Cerebellum (tissue), 4 donors: ENCODE measurements at places on chromosomes 16 and 17. TPM values are rescaled to one million over a fixed set of nuclear protein-coding genes. Genes with fewer than 3 reads are reported as not detected.

- no peak for DNase-seq
These were observed 278.7 kb downstream of the FTO start for GRCh38 chr16:53982631-53983042.

- DNase-seq = no peak
These were observed 91.5 kb upstream of the HAS3 start for GRCh38 chr16:69013991-69014390.

DNA sequence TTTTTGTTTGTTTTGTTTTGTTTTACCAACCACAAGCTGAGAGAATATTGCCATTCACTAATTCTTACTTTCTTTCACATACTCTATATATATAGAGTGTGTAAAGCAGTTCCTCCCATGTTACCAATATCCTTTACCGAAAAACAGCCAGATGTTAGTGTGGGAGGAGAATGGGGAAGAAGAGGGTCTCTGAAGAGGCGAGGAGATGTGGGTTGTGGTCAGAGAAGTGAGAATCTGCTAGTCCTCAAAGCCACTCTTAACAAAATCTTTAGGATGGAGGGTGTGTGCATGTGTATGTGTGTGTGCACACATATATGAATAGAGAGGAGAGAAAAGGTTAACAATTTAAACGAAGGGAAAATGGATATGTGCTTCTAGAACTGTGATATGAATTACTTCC is 80.6 kb downstream of the TUBD1 start:
- no peak for DNase-seq

GRCh38 chr17:49716668-49717364 is 9.1 kb upstream of the SLC35B1 start:
- no peak for DNase-seq

GRCh38 chr17:78718575-78719208 is 63.4 kb downstream of the CYTH1 start:
- no peak for DNase-seq

ITGA2B gene
- 4.7 TPM for total RNA-seq

GRCh38 chr17:40303009-40303657 is 5.8 kb upstream of the RARA start:
- peak; percentile 75 for DNase-seq

OGFOD3 gene
- 18.1 TPM for total RNA-seq

CD300LB gene
- not detected for total RNA-seq

DNA sequence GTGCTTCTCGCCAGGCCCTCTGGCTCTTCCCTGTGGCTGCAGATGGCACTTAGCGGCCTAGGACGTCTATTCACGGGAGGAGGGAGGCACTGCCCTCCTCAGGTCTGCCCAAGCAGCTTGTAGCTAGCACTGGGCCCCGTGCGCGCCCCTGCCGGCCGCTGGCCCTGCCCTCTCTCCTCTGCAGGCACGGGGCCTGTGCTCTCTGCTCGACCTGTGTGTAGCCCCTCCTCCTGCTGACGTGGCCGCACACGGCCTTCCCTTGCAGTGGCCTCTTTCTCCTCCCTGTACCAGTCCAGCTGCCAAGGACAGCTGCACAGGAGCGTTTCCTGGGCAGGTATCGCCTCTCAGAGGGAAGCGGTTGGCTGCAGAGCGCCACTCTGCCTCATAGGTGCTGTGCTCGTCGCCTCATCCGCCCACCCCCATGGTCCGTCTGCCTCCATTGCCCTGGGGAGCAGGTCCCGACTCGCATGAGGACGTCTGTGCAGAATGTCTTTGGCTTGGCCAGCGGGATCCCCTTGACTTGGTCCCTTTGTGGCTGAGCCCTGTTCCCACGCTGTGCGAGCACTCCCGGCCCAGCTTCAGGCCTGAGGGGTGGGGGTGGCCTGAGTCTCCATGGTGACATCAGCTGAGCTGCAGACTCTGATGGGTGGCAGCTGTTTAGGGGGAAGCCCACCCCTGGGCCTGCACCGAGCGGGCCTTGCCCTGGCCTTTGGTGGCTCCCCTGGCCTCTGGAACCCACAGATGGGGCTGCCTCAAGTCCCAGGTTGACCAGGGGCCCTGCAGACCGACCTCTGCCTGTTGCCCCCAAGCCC is 34.6 kb downstream of the TSC2 start:
- DNase-seq = peak; percentile 76

- DNase-seq = no peak
These were observed 16.2 kb upstream of the HAS3 start for GRCh38 chr16:69089091-69089910.

- no peak for DNase-seq
These were observed 1.2 kb upstream of the GPT2 start for GRCh38 chr16:46882940-46883307.

GRCh38 chr17:28719021-28719433 is 758 bp upstream of the RPL23A start:
- DNase-seq = no peak

GRCh38 chr16:11604783-11605563 is 18.3 kb upstream of the LITAF start:
- DNase-seq = no peak

GRCh38 chr17:29557739-29558116 is 9.1 kb downstream of the ABHD15 start:
- no peak for DNase-seq

- no peak for DNase-seq
These were observed 32.0 kb upstream of the AQP8 start for GRCh38 chr16:25184771-25185170.

- DNase-seq = no peak
These were observed 94.1 kb downstream of the OMG start for GRCh38 chr17:31202968-31203367.
